T-helper 1 cell (primary cell): ENCODE measurements at places on chromosomes 12 and 14.
A peak's percentile ranks its signal among the peaks of the same experiment; 100 is the strongest.

DNA sequence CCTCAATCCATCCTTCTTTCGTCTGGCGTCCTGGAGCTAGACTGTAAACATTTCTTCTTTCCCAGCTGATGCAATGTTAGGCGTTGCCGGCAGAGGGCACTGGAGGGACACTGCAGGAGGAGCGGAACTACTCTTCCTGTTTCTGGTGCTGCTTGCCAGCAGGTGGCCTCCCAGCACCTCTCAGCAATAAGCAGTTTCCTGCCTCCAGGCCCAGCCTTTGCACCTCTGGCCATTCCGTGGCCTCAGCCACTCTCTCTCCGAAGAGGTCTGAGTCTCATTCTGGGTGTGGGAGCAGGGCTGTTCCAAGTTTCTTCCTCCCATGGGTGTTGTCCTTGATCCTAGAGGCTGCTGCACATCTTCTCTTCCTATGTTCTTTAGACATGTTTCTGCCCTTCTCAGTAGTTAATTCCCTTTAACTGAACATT is 7.5 kb upstream of the ASPG start:
- DNase-seq: peak; percentile 63

DNA sequence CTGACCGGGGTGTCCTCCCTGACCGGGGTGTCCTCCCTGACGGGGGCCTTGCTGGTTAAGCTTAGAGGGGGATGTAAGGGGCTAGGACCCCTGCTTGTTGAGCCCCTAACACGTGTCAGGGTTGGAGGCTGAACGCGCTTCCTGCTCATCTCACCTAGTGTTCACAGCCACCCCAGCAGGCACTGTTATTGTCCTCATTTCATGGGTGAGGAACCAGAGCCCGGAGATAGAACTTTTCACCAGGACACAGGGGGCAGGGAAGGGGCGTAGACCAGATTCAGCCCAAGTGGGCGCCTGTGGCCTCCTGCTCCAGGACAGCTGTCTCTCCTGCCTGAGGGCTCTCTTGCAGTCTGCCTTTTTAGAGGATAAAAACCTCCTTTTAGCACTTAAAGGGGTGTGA is 236.3 kb downstream of the GLT1D1 start:
- DNase-seq: no peak

DNA sequence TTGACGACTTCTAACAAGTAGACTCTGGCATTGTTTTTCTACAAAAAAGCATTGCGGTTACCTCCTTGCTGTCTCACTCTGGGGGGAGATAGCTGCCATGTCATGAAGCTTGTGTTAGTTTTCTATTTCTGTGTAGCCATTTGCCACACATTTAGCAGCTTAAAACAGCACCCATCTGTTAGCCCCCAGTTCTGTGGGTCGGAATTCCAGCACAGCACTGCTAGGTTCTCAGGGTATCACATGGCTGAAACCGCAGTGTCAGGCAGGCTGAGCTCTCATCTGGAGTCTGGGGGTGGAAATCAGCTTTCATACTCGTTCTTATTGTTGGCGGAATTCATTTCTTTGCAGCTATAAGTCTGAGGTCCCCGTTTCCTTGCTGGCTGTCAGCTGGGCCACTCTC is 19.9 kb upstream of the STXBP6 start:
- no peak for DNase-seq

DNA sequence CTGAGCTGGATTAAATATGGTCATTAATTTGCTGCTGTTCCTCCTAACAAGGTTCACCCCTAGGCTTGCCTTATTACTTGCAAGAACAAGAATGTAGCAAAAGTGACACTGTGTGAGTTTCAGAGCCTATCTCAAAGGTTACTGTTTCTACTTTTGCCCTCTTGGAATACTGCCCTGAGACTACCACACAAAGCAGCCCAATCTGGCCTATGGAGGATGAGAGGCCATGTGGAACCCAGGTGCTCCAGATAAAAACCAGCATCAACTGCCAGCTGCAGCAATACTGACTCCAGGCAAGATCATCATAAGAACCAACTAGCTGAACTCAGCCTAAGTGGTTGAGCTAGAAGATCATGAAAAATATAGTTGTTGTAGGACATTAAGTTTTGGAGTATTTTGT is 22.4 kb upstream of the SUPT16H start:
- DNase-seq: no peak

DNA sequence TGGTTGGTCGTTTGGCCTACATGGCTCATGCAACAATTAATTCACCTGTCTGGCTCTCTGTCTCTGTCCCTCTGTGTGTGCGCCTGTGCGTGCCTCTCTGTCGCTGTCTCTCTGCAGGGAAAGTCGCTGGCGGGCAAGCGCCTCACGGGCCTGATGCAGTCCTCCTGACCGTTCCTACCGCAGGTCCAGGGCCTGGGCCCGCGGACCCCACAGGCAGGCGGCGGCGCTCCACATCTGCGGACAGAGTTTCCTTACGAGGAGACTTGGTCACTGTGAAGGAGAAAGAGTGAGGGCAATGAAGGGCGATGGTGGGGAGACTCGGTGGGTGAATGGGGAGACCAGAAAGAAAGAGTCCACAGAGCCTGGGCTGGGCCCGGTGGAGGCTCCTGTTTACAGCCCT is 331.6 kb downstream of the DPF3 start:
- no peak for DNase-seq

- DNase-seq: no peak
Measured at GRCh38 chr12:84562331-84562730, 350.3 kb downstream of the SLC6A15 start.

GRCh38 chr12:120774169-120774916 is 48.7 kb downstream of the ACADS start:
- no peak for DNase-seq

DNA sequence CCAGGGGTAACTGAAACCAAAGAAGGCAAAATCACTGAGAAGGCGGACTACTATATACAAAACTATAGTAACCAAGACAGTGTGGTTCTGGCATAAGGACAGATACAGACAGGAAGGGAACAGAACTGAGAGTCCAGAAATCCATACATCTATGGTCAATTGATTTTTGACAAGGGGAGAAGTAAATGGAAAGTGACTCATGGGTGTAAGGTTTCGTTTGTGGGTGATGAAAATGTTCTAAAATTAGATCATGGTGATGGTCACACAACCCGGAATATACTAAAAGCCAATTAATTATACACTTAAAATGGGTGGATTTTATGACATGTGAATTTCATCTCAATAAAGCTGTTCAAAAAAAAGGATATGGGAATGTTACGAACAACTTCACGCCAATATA is 18.7 kb downstream of the ANGEL1 start:
- no peak for DNase-seq

DNA sequence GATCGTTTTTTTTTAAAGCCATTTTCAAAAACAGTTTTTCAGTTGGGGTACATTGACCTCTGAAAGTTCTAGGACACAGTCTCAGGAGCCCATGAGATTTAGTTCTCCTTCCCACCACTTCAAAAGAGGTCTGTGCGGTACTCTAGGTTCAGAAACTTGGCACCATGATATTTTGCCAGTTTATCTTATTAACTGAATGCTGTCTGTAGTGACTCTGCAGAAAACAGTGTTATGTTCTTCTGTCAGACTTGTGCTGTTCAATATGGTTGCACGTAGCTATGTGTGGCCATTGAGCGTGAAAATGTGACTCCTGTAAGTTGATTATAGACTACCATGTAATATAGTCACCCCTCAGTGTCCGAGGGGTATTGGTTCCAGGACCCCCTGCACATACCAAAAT is 35.9 kb downstream of the CRADD start:
- DNase-seq: no peak

DNA sequence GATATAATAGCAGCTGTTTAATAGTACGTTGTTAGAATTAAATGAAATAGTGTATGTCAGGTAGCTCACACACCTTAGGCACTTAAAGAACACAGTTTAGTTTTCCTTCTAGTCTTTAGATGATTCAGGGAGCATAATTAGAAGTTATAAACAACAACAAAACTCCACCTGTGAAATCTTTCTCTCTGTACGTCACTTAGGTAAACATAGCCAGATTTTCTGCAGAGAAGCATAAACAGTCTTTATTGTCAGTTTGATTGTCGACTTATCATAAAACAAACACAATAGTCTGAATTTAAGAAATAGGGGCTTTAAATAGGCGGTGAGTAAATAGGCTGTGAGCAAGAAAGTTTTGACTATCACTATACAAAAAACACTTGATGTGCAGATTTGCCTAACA is 84.6 kb upstream of the PKP2 start:
- DNase-seq: no peak
